ENCODE measurements at places on chromosomes 5 and 9. TPM values are rescaled to one million over a fixed set of nuclear protein-coding genes. Genes with fewer than 3 reads are reported as not detected.

GRCh38 chr5:32317041-32317440 lies 4.3 kb upstream of the MTMR12 start:
- no peak overlapping the region for H3K27ac ChIP-seq
- no peak for DNase-seq
- H3K4me3 ChIP-seq: no peak overlapping the region
- H3K36me3 ChIP-seq: no peaks in the 10 kb centered on the region

DNA sequence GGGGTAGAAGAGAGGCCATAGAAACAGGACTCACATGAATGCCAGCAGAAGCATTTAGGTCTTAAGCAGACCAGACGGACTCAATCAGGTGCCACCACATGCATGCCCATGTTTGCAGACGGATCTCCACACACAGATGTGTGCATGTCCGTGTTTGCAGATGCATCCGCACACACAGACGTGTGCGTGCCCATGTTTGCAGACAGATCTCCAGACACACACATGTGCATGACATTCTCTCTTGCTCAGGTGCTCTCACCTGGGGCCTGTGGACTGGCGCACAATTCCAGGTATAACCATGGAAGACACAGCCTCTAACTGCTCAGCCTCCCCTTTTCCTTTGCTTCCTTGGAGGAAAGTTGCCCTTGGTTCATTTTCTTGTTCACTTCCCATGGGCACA lies 148.3 kb downstream of the CACNA1B start:
- no peak for DNase-seq
- H3K4me1 ChIP-seq: no peaks in the 10 kb centered on the region
- H3K4me3 ChIP-seq: no peak overlapping the region
- H3K27ac ChIP-seq: no peak overlapping the region
- H3K36me3 ChIP-seq: no peaks in the 10 kb centered on the region
- no peaks in the 10 kb centered on the region for H3K27me3 ChIP-seq

GAS1 gene
- total RNA-seq: 0.13 TPM

TEX48 gene
- total RNA-seq: not detected

- H3K4me1 ChIP-seq: peaks cover 27% of the 10 kb centered on the region
- DNase-seq: peak; percentile 52
- peak overlapping the region; percentile 75 for H3K4me3 ChIP-seq
- no peaks in the 10 kb centered on the region for H3K27me3 ChIP-seq
Measured at GRCh38 chr5:139392678-139393496, 2.0 kb downstream of the PROB1 start.

DNA sequence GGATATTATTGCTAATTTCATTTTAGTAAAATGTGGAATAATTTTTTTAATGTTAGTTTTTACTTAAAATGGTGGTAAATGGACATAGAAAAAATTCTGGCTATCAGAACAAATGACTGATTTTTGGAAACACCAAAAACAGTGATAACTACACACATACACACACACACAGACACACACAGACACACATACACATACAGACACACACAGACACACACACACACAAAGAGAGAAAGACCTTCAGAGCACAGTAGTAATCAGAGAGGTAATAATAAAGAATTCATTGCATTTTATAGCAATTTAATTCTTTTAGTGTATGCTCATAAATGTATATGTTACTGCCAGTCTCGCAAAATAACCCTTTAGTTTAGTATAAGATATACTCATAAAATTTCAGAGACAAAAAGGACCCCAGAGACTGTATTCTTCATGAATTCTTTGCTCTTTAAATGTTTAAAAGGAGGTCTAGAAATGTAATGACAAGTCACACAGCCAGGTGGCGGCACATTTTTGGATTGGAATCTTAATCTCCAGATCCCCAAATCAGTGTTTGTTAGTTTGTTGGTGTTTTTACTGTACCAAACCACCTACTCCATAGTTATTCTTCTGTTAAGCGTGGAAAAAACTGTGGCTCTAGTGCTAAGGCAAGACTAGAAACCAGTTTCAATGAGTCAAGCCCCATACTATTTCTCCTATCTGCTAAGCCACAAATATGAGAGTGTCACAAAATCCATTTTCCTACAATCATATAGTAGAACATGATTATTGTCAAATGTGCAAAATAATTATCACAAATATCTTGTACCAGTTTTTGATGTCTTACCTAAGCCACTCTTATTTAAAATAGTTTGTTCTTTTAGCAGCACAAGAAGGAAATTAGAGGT lies 109.9 kb downstream of the EDIL3 start:
- no peak overlapping the region for H3K4me3 ChIP-seq
- no peak overlapping the region for H3K27ac ChIP-seq
- H3K27me3 ChIP-seq: no peaks in the 10 kb centered on the region
- no peaks in the 10 kb centered on the region for H3K36me3 ChIP-seq
- DNase-seq: no peak

OR1K1 gene
- total RNA-seq: not detected

FBLL1 gene
- 7.5 TPM for total RNA-seq

ANKS6 gene
- total RNA-seq: 19.6 TPM

ST8SIA4 gene
- 0.41 TPM for total RNA-seq

HTR1A gene
- total RNA-seq: not detected

EGFL7 gene
- total RNA-seq: 42.3 TPM

DNA sequence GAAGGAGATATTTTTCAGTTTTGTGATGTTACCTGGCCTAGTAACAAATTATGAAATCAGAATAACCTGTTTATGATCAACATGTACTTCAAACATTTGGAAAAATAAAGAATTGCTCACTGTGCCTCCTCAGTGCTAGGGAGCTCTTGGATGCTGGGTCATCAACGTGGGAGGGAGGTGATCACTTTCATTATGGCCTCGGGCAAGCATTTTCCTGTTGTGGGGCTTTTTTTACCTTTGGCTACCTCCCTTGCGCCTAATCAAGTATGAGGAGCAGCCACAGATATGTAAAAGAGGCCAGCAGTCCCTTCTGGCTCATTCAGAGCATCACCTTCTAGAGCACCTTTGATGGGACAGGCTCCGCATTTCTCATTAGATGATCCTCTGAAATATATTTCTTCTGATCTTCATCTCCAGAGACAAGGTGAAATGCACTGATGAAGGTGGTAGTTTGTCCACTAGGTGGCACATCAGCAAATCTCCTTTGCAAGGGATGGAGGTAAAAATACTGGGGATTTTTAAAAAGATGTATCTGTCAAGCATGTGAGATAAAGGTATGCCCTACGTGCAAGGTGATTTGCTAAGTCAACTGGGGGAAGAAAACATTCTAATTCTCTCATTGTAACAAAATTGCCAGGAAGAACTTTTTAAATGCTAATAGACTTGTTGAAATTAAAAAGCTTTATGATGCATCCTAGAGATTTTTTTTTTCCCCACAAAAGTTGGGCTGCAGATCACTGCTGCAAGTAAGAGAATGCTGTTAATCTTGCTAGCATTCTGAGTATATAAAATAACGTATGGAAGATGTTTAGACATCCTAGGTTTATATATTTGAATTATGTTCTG lies 218.2 kb downstream of the MAST4 start:
- no peak overlapping the region for H3K4me3 ChIP-seq
- DNase-seq: peak; percentile 46
- H3K27me3 ChIP-seq: peaks cover 2% of the 10 kb centered on the region
- no peaks in the 10 kb centered on the region for H3K4me1 ChIP-seq
- H3K27ac ChIP-seq: no peak overlapping the region
- H3K36me3 ChIP-seq: no peaks in the 10 kb centered on the region

TMEM232 gene
- total RNA-seq: 0.21 TPM

CCL28 gene
- 5.8 TPM for total RNA-seq

- no peaks in the 10 kb centered on the region for H3K27me3 ChIP-seq
- no peaks in the 10 kb centered on the region for H3K36me3 ChIP-seq
- peaks cover 50% of the 10 kb centered on the region for H3K4me1 ChIP-seq
- peak overlapping the region; percentile 94 for H3K27ac ChIP-seq
- H3K4me3 ChIP-seq: peak overlapping the region; percentile 98
Measured at GRCh38 chr9:127974769-127975261, 6.0 kb downstream of the EEIG1 start.

GRCh38 chr5:151847871-151848270 lies 76.1 kb downstream of the G3BP1 start:
- no peak overlapping the region for H3K27ac ChIP-seq
- DNase-seq: no peak
- H3K4me1 ChIP-seq: no peaks in the 10 kb centered on the region
- no peaks in the 10 kb centered on the region for H3K36me3 ChIP-seq
- no peak overlapping the region for H3K4me3 ChIP-seq
- H3K27me3 ChIP-seq: no peaks in the 10 kb centered on the region

DNA sequence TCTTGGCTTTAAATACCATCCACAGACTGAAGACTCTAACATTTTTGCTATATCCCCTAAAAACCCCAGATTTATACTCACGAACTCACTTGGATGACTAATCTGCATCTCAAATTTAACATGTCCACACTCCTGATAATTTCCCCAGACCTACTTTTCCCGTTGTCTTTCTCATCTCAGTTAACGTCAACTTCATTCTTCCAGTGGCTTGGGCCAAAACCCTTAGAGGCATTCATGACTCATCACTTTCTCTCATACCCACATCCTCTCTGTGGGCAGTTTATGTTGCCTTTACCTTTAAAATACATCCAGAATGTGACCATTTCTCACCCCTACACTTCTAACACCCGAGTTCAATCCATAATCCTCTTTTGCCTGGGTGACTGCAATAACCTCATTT lies 96.7 kb downstream of the EDIL3 start:
- H3K4me1 ChIP-seq: no peaks in the 10 kb centered on the region
- no peaks in the 10 kb centered on the region for H3K36me3 ChIP-seq

CYLC2 gene
- total RNA-seq: not detected

SLC6A3 gene
- 0.05 TPM for total RNA-seq

TMEM215 gene
- total RNA-seq: not detected

DNA sequence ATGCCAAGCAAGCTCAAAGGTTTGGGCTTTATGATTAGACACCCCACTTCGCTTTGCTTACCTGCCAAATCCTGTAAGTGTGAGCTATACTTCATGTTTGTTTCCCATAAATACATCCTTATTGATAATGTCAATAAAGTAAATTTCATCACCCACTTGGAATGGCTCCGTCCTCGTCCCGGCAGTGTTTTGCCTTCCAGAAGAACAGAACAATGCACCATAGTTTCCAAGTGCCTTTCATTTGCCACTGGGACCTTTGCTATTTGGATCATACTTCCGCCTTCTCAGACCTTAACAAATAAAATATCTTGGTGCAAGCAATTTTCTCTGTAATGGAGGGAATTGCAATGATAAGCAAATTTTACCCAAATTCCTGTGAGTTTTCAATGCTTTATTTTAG lies 229.3 kb downstream of the PIK3R1 start:
- H3K27ac ChIP-seq: no peak overlapping the region
- H3K27me3 ChIP-seq: no peaks in the 10 kb centered on the region
- no peak for DNase-seq
- H3K36me3 ChIP-seq: no peaks in the 10 kb centered on the region

GKAP1 gene
- total RNA-seq: 5.2 TPM

GRCh38 chr9:127263237-127263636 lies 1.3 kb upstream of the GARNL3 start:
- no peak overlapping the region for H3K4me3 ChIP-seq
- H3K36me3 ChIP-seq: no peaks in the 10 kb centered on the region
- H3K4me1 ChIP-seq: no peaks in the 10 kb centered on the region
- no peak overlapping the region for H3K27ac ChIP-seq
- no peak for DNase-seq

DNA sequence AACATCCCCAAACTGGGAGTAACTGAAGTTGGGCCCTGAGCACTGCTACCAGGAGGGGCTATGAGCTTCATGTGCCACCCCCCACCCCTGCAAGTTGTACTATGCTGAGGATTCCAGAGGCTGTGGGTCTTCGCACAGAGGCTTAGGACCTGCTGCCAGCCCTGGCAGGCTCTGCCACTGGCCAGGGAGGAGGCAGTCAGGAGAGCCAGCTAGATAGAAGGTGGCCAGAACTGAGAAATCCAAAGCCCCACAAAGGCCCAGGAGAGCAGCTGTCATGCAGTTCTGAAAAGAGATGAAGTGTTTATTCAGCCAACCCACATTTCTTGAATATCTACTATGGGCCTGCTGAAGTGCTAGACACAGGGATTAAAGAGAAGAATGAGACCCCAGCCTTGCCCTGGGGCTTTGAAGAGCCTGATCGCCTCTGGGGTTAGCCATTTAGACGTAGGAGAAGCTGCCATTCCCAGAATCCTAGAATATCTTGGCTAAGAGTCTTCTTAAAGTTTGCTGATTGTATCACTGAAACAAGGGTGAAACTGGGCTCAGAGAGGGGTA lies 1.4 kb downstream of the ALAD start:
- no peaks in the 10 kb centered on the region for H3K27me3 ChIP-seq
- no peak for DNase-seq
- H3K4me1 ChIP-seq: no peaks in the 10 kb centered on the region
- H3K36me3 ChIP-seq: no peaks in the 10 kb centered on the region
- H3K4me3 ChIP-seq: no peak overlapping the region
- H3K27ac ChIP-seq: no peak overlapping the region

All from Panc1 (cell line).